ENCODE measurements at places on chromosomes 16 and 17.
A peak's percentile ranks its signal among the peaks of the same experiment; 100 is the strongest.

DNA sequence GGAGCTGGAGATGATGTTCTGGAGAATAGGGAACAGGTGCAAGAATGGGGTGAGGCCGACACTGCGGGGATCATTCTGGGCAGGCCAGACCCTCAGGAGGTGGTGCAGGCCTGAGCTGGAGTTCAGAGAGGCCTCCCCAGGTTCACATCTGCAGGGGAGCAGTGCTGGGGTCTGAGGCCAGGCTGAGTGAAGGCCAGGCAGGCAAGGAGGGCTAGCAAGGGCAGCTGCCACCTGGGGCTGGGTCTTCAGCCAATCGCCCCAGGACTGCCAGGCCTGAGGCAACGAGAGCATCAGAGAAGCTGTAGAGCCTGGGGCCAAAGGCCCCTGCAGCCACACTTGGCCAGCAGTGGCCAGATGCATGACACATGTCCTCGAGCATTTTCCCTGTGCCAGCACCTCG is 14.5 kb downstream of the FOXN1 start:
- no peak for DNase-seq

GRCh38 chr17:45740553-45741330 is 43.4 kb upstream of the CRHR1 start:
- no peak for DNase-seq

GRCh38 chr17:31269578-31269983 is 27.5 kb downstream of the OMG start:
- no peak for DNase-seq

GRCh38 chr16:23333034-23333579 is 31.0 kb downstream of the SCNN1B start:
- DNase-seq = no peak

GRCh38 chr17:78307887-78308638 is 51.8 kb downstream of the SOCS3 start:
- DNase-seq = no peak

- no peak for DNase-seq
Observed at GRCh38 chr17:35847633-35848373, 20.9 kb downstream of the HEATR9 start.

GRCh38 chr16:68704232-68704867 is 32.7 kb upstream of the CDH1 start:
- DNase-seq = peak; percentile 56

- DNase-seq = no peak
Observed at GRCh38 chr16:63467513-63467912, 1431.3 kb upstream of the CDH8 start.

- no peak for DNase-seq
Observed at GRCh38 chr17:8698162-8698971, 46.3 kb downstream of the CCDC42 start.

- DNase-seq = no peak
Observed at GRCh38 chr16:73131156-73131862, 83.4 kb upstream of the ZFHX3 start.

DNA sequence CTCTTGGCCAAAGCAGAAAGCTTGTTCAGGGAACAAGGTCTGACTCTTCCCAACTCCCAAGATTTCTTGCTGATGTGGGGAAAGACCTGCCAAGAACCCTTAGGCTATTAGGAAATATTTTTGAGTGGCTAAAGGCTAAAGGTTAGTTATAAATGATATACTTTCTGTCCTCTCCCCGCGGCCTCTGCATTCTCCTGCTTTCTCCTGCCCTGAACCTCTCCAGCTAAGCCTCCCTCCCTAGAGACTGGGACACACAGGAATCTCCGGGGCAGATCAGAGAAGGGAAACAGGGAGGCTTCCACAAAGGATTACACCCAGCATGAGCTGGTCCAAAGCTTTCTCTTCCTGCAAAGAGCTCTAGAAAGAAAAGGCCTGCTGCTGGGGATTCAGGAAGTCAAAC is 2.3 kb downstream of the SLC43A2 start:
- DNase-seq = no peak

GRCh38 chr17:2337544-2338314 is 428 bp downstream of the SGSM2 start:
- DNase-seq = no peak

- no peak for DNase-seq
Observed at GRCh38 chr17:16459855-16460550, 32.0 kb downstream of the LRRC75A start.

DNA sequence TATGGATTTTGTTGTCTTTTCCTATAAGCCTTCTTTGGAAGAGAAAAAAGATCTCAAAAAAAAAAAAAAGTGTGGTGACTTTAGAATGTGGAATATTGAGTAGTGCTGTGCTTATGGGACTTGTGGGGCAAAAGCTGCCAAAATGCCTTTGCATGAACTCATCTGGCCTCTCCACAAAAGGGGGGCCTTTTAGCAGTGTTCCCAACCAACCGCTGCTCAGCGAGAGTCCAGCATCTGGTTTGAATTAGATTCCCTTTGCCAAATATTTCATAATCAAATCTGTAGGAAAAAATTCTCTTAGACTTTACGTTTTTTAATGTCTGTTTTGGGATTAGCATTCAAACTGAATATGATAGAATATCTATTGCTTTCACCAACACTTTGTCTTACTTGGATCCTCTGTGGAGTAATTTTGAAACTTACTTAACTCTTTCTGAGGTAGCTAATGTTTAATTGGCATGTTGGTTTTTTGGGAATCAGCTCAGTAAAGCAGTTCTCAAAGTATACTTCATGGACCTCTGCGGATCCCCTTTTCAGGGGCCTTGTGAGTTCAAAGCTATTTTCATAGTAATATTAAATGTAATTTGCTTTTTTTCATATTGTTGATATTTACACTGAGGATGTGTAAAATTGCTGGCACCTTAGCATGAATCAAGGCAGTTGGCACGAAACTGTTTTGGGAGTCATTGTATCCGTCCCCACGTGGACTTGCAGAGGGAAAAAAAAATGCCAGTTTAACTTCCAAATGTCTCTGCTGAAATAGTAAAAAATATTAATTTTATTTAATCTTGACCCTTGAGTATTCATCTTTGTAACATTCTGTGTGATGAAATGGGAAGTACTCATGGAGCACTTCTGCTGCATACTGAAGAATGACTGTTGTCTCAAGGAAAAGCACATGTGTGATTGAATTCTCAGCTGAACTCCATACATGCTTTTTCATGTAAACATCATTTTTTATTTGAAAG is 34.7 kb upstream of the VPS4A start:
- no peak for DNase-seq

DNA sequence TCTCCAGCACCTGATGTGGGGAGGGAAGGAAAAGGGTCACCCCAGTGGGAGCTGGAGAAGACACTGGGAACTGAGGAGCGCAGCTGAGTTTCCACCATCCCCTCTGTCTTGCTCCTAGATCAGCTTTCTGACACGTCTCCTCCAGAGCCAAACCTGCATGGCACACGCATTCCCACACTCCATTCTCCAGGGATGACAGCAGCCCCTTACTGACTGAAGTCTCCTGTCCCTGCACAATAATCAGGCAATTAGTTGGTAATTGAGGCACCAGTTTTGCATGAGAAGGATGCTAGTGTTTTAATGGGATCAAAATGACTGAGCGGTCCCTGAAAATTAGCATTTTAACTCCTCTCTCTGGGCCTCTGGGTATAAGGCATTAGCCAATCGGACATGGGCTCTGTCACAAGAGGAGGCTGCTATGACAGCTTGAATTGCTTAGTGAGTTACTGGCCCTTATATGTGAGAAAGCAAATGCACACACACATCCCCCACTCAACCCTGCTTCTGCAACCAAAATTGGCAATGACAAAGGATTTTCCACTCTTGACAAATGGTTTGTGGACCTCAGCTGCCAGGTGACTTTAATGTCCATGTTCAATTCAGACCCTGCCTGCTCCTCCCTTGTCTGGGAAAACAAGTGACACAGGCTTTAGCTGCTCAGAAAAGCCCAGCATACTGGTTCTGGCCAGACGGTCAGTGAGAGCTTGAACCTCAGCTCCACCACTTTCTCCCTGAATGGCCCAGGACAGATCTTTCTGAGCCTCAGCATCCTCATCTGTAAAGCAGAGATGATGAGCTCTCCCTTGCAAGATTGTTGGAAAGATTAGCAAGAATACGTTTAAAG is 57.2 kb upstream of the SREBF1 start:
- no peak for DNase-seq

DNA sequence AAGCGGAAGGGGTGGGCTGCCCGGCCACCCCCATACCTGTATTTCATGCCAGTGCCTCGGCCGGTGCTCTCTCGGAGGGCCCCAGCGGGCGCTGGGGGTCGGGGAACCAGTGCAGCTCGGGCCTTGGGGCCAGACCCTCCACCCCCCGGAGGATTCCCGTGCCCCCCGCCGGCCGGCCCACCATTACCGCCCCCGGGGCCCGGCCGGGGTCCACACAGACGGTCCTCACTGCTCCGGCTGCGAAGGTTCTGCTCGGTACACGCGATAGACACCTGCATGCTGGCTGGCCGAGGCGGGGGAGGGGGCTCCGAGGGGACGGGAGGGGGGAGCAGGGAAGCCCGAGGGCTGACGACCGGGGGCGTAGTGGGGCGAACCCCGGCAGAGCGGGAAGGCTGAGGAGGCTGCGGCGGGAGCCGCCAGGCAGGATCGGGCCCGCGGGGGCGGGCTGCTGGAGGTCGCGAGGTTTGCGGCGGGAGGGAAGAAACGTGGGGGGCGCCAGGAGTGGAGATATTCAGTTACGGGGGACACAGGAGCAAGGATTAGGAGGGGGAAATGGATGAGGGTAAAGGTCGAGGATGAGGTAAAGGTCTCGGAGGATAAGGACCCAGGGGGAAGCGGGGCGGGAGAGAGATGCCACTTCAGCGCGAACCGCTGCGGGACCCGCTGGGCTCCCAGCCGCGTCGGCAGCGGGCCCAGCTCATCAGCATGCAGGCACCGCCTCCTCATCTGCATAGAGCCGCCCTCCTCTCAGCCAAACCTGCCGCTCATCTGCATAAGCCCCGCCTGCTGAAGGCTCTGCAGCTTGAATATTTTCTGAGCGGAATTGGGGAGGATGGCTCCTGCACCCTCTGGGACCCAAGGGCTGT is at the start of gene KCNAB3:
TSS of gene KCNAB3 (minus strand) at position 699 of the 866 bp plus-strand sequence. CDS start at position 278, 421 bp downstream.
- DNase-seq = no peak

DNA sequence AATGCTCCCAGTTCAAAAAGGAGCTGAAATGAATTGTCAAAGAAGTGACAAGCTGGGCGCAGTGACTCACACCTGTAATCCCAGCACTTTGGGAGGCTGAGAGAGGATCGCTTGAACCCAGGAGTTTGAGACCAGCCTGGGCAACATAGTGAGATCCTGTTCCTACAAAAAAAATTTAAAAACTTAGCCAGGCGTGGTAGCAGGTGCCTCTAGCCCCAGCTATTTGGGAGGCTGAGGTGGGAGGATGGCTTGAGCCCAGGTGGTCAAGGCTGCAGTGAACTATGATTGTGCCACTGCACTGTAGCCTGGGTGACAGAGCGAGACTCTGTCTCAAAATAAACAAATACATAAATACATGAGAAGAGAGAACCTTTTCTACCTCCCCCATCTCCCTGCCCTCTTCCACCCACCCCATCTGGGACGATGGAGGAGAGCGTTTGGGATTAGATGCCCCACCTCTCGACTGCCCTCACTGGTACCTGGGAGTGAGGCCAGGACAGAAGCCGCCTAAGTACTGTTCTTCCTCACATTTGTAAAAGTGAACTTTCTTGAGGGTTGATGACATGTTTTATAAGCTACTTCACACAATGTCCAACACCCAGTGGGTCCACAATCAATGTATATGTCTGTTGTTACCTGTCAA is 2.4 kb downstream of the IL4R start:
- DNase-seq = no peak

GRCh38 chr16:77780378-77780837 is 8.0 kb upstream of the VAT1L start:
- DNase-seq = no peak

DNA sequence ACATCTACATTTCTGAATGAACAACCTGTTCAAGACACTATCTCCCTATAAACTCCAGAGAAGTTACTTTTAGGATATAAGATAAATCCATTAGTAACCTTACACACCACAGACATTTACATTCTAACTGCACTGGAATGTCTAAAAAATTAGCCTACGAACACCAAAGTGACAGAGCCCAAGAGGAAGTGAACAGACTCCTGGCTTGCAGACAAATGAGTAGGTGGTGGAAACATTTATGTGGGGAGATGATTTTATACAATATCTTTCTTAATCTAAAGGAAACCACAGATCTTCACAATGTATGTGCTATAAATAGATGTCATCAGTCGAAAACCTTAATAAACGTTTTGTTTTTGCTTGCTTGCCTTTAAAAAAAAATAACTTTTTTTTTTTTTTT is 18.8 kb downstream of the ZNF652 start:
- DNase-seq = peak; percentile 47

- DNase-seq = no peak
Observed at GRCh38 chr17:2008332-2009126, 16.6 kb downstream of the RTN4RL1 start.

- no peak for DNase-seq
Observed at GRCh38 chr17:75077496-75078283, 10.1 kb upstream of the SLC16A5 start.

DNA sequence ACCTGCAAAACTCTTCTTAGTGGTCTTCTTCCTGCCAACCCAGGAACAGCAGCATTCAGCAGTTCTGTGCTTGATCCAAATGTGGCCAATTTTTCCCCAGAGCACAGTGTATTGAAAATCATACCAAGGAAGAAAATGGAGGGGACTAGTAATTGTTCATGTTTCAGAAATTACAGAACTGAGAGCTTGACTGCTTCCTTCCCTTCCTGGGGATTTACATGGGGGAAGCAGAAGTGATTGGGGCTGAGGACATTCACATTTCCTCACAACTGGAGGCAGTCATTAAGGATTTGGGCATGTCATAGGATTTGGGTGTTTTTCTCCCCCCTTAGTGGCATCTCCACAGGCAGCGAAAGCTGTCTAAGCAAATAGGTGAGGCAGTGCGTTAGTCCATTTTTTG is 19.7 kb downstream of the CIITA start:
- no peak for DNase-seq

- no peak for DNase-seq
Observed at GRCh38 chr17:48541036-48541576, 3.8 kb downstream of the HOXB2 start.

- no peak for DNase-seq
Observed at GRCh38 chr17:34843682-34844081, 117.6 kb downstream of the CCT6B start.

- no peak for DNase-seq
Observed at GRCh38 chr16:69818891-69819545, 56.9 kb downstream of the WWP2 start.

DNA sequence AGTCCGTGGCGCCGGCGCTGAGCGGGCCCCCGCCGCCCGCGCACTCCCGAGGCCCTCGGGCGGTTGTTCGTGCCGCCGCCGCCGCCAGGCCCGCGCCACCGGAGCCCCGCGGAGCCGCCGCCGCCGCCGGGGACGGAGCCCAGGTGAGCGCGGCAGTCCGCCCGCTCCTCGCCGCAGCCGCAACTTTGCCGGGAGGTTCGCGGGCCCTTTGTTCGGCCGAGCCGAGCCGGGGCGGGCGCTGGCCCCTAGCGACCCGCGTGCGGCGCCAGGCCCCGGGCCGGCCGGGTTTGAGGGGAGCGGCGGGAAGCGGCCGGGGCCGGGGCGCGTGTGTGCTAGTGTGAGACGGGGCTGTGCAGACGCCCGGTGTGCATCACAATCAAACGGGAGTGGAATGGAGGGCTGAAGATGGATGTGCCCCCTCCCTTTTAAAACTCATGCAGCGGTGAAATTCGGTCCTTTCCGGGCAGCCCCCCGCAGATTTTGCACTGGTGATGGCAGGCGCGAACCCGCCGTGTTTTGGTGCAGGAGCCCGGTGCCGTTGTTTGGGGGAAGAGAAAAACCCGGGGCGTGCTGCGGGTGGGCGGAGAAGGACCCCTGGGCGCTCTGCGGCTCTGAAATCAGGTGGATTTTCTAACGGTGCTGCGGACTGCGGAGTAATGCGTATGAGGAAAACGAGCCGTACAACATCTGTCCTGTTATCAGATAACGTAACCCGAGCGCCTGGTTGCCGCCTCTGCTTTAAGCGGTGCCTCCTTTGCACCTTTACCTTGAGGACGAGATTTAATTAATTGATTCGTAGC is 823 bp downstream of the TNRC6C start:
- no peak for DNase-seq

Measured in Kasumi-1 (cell line).